CD4-positive, alpha-beta memory T cell (primary cell): ENCODE measurements at places on chromosomes 7 and 10.
A peak's percentile ranks its signal among the peaks of the same experiment; 100 is the strongest.

- DNase-seq, result peak; percentile 55
Observed at GRCh38 chr7:70698219-70698832, 433.6 kb upstream of the GALNT17 start.

- no peak for DNase-seq
Observed at GRCh38 chr7:28483112-28483511, 70.8 kb downstream of the CREB5 start.

- DNase-seq, result no peak
Observed at GRCh38 chr7:156318426-156318825, 322.1 kb upstream of the RNF32 start.

- DNase-seq, result no peak
Observed at GRCh38 chr7:40200791-40201190, 66.0 kb downstream of the SUGCT start.

GRCh38 chr7:77975672-77976480, 177.3 kb downstream of the PHTF2 start:
- DNase-seq, result no peak

- no peak for DNase-seq
Observed at GRCh38 chr10:36578306-36578705, 547.1 kb upstream of the ANKRD30A start.

DNA sequence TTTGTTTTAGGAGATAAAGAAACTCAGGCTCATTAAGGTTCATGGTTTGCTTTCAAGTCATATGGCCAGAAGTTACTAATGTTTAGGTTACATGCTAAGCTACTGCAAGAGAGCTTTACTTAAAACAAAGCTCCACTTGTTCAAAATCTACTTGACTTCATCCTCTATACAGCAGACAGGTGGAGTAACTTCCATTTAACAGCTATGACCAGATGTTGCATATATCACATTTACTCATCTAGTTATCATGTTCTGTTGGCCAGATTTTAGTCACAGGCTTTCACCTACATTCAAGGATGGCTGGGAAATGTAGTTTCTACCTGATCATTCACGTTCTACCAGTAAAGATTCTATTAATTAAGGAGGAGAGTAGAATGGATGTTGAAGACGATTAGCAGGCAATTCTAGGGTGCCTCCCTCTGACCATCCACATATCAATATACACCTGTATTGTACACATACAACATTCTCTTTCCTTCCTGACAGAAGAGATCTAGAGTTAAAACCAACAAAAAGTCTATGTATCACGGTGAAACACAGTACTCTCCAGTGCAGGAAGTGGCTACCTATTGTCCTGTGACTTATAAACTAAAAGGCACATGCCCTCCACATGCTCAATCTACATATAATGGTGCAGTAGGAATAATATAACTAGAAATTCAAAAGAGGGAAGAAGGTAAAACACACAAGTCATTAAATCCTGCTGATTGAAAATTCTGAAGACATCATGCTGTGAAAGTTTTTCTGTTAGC, 488.0 kb downstream of the MDFIC start:
- DNase-seq, result no peak

DNA sequence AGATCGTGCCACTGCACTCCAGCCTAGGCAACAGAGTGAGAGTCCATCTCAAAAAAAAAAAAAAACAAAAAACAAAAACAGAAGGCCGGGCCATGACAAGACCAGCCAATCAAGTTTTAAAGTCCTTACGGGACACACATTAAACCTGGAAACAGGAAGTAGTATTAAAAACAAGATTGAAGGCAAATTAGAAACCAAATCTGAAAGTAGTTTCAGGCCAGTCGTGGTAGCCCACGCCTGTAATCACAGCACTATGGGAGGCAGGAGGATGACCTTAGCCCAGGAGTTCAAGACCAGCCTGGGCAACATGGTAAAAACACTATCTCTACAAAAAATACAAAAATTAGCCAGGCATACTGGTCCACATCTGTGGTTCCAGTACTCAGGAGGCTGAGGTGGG, 18.1 kb downstream of the PSAP start:
- no peak for DNase-seq

DNA sequence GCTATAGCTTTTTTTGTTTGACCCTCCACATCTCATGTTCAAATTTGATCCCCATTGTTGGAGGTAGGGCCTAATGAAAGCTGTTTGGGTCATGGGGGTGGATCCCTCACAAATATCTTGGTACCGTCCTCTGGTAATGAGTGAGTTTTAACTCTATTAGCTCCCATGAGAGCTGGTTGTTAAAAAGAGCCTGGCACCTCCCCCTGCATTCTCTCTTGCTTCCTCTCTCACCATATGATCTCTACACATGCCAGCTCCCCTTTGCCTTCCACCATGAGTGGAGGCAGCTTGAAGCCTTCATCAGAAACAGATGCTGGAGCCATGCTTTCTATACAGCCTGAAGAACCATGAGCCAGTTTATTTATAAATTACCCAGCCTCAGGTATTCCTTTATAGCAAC, 43.0 kb upstream of the IMMP2L start:
- no peak for DNase-seq

- DNase-seq, result no peak
Observed at GRCh38 chr10:84517554-84517953, 189.2 kb downstream of the CCSER2 start.

DNA sequence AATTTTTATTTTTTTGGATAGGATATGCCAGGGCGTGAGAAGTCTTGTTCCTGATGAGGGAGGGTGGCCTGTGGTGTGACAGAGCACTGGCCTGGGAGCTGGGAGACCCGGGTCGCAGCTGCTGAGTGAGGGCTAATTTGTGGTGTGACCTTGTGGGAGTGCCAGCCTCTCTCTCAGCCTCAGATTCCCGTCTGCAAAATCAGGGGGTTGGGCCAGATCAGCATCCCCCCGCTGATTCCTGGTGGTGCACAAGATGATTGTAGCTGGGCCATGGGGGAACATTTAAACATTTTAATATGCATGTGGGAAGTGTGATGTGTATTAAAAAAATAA, 14.9 kb downstream of the TSPAN15 start:
- DNase-seq, result no peak

DNA sequence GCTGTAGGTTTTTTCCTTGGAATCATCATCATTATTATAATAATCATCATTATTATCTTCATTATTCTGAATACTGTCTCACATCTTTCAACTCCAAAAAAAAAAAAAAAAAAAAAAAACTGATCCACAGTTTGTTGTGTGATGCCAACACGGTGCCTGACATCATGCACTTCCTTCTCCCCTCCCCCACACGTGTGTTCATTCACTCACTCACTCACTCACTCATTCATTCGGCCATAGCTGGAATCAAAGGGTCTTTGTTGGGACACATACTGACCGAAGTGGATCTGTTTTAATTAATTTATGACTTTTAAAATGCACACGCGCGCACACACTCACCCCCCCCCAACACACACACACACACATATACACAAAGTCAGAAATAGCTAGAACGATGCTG, 177.8 kb downstream of the PIP4K2A start:
- no peak for DNase-seq

DNA sequence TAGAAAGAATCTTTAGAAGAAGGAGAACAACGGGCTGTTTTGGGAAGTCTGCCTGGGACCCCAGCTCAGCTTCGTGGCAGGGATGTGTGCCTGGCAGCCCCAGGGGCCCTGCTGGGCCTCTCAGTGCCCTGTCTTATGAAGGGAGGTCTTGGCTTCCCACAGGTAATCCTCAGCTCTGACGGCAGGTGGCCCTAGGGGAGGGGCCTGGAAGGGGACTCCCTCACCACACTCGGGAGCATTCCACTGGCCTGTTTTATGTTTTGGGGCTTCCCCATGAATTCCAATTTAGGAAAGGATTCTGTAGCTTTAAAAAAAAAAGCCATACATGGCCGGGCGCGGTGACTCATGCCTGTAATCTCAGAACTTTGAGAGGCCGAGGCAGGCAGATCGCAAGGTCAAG, 3.0 kb upstream of the DMBT1 start:
- no peak for DNase-seq
